Effector CD4-positive, alpha-beta T cell (primary cell): ENCODE measurements at places on chromosomes 2 and 18.

DNA sequence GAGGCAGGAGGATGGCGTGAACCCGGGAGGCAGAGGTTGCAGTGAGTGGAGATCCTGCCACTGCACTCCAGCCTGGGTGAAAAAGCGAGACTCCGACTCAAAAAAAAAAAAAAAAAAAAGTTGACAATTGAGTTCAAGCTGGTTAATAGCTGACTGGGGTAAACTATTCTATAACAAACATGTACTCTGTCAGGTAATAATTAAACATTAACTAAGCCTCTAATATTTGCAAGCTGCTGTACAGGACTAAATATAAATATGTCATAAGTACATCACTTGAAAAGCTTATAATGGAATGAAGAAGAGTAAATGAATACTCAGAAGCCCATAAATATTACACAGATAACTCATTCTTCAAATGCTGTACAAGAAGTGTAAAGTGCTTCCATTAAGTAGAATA lies 190.4 kb upstream of the CRIM1 start:
- no peak for DNase-seq

- DNase-seq: no peak
Measured at GRCh38 chr2:240793313-240794177, 26.5 kb downstream of the KIF1A start.

- peak; percentile 21 for DNase-seq
Measured at GRCh38 chr2:88059979-88060906, 4.7 kb upstream of the KRCC1 start.

DNA sequence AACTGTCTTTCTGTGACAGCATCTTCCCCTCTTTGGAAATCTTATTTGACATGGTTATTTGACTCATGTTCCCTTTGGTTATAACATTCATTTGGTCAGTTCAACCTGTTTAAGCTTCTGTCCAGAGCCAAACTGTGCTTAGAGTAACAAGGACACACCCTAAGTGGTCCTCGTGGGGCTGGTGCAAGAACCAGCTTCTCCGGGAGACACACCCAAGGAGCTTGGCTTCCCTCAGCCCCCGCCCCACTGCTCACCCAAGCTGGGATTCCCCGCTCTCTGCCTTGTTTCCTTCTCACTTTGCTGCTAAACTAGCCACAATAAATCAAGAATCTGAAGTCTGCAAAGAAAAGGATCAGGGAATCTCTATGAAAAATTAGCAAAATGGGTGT lies 1.4 kb downstream of the SCYGR3 start:
- no peak for DNase-seq

DNA sequence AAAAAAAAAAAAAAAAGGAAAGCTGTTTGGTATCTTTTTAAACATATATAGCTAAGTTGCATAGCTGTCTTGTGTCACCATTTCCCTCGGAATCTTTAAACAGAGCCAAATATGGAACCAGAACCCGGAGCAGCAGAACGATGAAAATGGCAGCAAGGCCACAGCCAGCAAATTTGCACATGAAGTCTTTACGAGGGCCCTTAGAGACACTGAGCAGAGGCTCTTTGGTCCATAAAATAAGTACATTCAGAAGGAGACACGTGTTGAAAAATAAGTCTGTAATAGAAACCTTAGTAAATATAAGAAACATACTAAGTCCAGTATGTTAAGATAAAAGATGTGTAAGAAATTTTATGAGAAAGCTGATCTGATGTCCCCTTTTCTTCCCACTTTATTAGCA lies 16.2 kb downstream of the CCBE1 start:
- DNase-seq: no peak

GRCh38 chr2:58414506-58414905 lies 173.4 kb upstream of the FANCL start:
- no peak for DNase-seq
